ENCODE measurements at places on chromosomes 13 and 19.

DNA sequence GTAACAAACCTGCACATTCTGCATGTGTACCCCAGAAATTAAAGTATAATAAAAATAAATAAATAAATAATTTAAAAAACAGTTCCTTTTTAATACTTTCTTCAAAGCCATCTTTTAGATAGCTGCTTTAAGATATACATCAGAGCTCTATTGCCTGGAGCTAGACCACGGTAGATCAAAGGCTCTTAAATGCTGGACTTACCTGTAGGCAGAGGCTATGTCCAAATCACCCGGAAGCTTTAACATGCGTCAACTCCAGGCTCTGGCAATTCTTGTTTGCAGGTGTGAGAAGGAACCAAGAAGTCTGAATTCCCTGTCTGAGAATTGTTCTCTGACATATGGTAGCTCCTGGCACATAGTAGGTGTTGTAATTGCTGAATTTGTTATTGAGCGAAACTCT lies 1.6 kb upstream of the METTL21C start:
- no peak for DNase-seq

- DNase-seq: no peak
These were observed 60.0 kb downstream of the RASA3 start for GRCh38 chr13:114072421-114072820.

GRCh38 chr19:41426952-41427646 lies at the start of gene B3GNT8:
TSS of gene B3GNT8 (minus strand) at chr19:41427374. CDS start at chr19:41426778, 596 bp downstream.
- DNase-seq: no peak

DNA sequence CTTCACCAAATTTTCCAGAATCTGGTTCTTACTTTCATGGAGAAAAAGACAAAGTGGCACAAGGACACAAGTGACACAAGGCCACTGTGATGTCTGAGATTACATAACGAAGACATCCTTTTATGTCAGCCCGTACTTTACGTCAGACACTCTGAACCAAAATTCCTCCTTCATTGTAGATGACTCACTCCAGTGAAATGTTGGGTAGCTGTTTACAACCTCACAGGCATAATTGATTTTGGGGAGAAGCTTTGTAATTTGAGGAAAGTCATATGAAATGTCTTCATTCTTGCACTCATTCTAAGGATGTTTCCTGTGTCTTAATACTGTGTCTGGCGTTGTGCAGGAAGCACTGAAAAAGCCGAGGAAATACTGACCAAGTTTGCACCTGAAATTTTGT lies 20.0 kb upstream of the LGALS14 start:
- no peak for DNase-seq

DNA sequence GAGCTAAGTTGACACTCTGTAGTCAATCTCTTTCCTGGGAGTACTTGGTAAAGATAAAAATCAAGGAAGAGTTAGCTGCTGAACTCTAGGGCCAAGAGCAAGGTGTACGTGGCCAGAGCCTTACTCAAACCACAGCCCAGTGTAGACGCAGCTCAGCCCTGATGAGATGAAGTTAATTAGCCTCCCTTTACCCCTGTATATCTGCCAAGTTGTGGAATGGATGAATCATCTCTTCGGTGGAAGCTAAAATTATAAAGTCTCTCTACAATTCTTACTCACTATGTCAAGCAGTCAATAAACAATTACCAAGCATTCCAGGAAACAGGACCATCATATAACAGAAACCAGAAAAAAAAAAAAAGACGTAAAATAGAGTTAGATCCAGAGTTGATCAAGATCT lies 146.9 kb upstream of the UFM1 start:
- DNase-seq: no peak

All from head of caudate nucleus (tissue), 42 donors.